Fibroblast of skin of left biceps (primary cell): ENCODE measurements at places on chromosomes 5 and 9.

- DNase-seq = no peak
Observed at GRCh38 chr9:3857673-3858072, 331.9 kb upstream of the RFX3 start.

DNA sequence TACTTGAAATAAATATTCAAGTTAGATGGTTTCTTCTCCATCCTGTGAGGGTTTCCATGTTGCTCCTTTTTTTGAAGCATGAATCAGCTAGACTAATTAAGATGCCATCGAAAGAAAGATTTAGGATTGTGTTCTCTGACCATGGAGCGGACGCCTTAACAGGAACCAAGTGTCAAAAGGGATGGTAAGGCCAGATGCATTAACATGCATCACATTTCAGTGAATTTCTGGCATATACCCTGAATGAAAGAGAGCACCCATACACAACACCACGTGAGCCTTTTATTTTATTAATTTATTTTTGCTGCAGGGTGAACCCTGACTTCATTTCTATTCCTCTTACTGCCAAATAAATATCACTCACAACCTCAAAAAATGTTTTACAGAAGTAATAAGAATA, 1045.3 kb upstream of the ARRDC3 start:
- no peak for DNase-seq

GRCh38 chr5:168651648-168652047, 72.5 kb upstream of the PANK3 start:
- DNase-seq = peak; percentile 87

DNA sequence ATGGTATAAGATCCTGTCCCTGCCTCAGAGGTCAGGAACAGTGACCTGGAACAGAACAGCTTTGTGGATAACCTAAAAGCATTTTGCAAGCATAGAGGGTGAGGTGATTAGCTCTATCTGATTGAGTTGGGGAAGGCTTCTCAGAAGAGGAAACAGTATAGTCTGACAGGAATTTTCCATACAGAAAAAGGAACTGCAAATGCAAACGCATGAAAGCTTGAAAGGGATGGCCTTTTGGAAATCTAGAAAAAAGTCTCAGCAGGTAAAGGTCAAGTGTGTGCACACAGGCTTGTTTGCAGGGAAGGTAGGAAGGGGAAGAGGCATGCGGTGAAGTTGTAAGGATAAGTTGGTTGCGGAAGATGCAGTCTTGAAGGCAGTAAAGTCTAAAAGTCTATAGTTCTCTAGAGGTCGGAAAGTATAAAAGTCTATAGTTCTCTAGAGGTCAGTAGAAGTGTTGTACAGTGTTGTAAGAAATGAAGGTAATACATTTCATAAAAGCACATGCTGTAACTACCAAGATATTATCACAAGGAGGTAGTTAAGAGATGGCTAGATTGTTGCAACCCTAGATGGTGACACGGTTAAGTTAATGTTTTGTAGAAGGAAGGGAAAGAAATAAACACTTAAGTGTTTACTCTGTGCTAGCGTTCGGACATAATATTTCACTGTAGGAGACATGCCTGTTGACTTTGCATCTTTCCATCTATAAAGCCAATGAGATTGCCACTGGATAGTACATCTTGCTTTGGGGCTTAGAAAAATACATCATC, 16.7 kb upstream of the HSPB3 start:
- no peak for DNase-seq

DNA sequence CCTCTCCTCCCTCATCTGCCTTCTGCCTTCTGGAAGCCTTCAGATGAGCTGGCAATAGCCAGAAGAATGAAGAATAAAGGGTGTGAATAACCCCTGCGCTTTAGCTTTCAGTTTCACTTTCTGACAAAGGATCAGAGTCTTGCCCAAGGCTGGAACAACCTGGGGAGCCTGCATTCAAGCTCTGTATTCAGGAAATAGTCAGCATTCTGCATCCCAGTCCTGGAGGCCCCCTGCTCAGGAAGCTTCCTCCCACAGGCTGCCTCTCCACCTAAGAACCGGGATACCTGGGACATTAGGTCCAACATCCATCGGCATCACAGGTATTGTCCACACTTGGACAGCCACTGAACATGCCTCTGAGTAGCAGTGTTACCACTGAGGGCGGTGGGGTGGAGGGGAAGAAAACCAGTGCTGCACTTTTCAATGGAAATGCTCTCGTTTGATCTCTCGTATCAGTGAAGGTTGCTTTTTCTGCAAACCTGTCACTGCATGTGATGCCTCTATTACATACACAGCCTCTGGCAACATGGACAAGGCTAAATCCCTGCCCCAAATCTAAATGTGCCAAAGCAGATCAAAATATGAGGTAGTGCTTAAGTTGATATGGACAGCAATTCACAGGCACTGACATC, 39.8 kb upstream of the ACO1 start:
- DNase-seq = no peak

GRCh38 chr5:178383919-178384815, 151.6 kb upstream of the PHYKPL start:
- no peak for DNase-seq

GRCh38 chr5:76175821-76176403, 92.7 kb downstream of the SV2C start:
- no peak for DNase-seq

- no peak for DNase-seq
Observed at GRCh38 chr5:57258943-57259342, 85.1 kb downstream of the GPBP1 start.
